NCI-H345 (cell line): ENCODE measurements at places on chromosomes 6 and 20.
A peak's percentile ranks its signal among the peaks of the same experiment; 100 is the strongest.

DNA sequence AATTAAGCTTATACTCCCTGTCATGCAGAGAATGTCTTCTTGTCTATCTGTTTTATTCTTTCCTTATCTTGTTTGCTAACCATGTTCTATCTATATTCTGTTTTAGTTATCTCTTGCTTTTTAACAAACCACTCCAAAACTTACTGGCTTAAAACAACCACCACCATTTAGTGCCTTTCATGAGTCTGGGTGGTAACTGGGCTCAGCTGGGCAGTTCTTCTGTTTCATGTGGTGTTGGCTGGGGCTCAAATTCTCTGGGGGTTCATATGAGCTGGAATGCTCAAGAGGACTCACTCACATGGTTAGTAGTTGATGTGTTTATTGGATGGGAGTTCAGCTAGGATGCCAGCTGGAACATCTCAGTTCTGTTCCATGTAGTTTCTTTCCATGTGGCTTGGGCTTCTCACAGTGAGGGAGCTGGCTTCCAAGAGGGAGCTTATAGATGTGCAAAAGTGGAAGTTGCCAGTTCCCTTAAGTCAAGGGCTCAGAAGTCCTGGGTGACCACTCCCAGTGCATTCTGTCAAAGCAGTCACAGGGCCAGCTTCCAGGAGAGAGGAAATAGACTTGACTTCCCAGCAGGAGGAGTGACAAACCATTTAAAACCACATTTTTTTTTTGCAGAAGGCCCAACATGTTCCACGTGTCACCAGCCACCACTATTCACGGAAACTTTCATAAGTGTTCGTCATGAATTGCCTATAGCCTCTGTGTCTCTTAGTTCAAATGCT is 70.4 kb downstream of the PLCB4 start:
- no peak for DNase-seq

- no peak for DNase-seq
Measured at GRCh38 chr20:34797012-34797995, 28.1 kb downstream of the NCOA6 start.

DNA sequence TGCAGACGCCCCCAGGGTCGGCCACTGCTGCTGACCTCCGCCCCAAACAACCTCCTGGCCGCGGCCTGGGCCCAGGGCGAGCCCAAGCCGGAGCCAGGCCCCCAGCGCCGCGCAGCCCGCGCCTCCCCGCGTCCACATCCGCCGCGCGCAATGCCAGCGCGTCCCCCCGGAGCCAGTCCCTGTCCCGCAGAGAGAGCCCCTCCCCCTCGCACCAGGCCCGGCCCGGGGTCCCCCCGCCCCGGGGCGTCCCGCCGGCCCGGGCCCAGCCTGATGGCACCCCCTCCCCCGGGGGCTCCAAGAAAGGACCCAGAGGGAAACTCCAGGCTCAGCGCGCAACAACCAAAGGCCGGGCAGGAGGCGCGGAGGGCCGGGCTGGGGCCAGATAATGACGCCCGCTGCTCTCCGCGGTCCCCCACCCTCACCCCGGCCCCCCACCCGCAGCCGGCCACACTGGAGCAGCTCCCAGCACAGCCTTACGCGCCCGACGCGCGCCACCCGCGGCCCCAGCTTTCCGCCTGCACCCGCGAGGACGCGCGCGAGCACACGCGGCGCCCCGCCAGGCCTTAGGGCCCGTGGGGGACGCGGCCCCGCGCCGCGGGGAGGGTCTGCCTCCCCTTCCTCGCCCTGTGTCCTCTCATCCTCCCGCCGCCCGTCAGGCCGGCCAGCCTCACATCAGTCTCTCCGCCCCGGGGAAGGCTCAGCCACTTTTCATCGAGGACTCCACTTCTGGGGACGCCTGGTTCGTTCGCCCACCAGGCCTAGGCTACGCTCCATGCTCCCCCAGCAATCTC is 12.9 kb upstream of the SLC22A7 start:
- DNase-seq, result no peak

DNA sequence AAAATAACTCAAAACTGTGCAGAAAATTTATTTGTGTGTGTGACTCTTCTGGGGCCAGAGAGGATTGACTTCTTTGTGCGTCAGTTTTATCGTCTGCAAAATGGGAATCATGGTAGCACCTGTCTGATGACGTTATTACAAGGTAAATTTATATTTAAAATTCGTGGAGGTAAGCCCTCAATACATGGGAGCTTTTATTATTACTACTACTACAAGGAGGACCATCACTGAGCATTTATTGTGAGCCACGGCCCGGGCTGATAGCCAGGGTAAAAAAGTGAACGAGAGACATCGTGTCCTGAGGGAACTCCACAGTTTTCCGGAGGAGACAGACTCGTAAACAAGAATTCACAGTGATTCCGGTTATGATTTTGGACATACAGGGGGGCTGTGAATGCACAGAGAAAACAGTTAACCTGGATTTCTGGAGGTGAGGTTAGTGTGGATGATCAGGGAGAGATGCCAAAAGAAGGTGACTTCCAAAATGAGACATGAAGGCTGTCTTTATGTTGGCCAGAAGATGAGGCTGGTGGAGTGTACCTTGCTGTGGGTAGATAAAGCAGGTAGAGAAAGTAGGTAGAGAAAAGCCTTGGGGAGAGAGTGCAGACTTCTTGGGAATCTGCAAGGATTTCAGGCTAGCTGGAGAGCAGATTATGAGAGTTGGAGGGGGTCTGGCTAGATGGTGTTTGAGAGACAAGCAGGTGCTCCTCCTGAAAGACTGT is 10.6 kb upstream of the SERINC3 start:
- DNase-seq, result no peak

DNA sequence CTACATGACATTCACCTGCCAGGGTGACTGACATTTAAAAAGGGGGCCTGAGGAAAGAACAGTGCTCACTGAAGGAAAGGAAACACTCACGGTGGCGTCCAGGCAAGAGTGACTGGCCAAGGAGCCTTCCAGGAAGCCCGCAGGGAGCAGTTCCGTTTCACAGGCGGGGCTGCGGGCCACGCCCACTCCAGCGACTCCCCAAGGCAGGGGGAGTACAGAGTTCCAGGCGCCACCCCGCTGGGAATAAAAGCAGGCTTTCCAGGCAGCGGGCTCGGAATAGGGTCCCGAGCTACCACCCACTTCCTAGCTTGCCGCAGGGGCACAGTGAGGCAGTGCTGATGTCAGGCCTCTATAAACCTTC is 34.2 kb downstream of the PKIG start:
- DNase-seq, result no peak

DNA sequence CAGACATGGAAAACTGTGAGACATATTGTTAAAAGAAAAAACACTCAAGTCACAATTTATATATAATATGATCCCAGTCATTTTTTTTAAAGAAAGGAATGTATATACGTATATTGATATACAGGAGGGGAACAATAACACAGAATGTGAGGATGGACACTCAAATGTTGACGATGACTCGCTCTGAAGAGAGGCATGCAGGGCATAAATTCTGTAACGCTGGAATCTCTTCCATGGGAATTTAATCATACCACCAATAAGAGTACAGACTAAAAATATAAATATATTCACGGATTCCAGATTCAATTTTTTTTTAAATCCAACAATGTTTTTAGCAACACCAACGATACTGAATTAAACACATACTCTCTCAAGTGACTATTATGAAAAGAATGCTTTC is 106.9 kb upstream of the CCDC28A start:
- DNase-seq, result no peak

GRCh38 chr20:51190783-51191180 is 167.9 kb upstream of the KCNG1 start:
- no peak for DNase-seq

- peak; percentile 43 for DNase-seq
Measured at GRCh38 chr6:49806145-49806544, 19.1 kb upstream of the PGK2 start.

DNA sequence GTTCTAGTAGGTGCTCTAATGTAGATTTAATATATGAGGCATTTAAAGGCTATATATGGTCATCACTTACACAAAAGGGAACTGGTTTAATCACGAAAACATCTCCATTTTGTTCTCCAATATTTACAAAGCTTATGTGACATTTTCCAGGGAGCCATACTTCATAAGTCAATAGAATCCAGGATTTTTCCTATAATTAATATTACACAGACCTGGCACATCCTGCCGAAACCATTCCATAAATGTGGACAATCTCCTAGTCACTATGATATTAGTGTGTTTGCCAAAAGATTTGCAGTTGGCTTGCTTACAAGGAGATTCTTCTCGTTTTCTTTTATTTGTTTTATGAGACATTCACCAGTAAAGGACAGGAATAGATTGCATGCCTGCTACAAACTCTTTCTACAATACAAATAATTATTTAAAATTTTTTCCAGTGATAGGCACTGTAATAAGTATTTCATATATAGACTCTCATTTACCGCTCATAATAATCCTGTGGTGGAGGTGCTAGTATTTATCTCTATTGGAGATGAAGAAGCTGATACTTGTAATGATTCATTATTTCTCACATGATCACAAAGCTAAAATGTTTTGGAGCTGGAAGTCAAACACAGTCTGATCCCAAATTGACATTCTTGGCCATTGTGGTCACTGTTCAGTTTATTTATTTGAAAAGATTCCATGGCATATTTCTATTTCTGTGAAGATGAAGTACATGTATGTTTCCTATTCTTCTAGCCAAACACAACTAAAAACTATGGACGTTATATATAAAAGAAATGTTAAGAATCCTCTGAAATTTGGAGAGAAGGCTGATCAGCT is 597.0 kb downstream of the HTR1B start:
- no peak for DNase-seq
